ENCODE measurements at places on chromosomes 5 and 9.

DNA sequence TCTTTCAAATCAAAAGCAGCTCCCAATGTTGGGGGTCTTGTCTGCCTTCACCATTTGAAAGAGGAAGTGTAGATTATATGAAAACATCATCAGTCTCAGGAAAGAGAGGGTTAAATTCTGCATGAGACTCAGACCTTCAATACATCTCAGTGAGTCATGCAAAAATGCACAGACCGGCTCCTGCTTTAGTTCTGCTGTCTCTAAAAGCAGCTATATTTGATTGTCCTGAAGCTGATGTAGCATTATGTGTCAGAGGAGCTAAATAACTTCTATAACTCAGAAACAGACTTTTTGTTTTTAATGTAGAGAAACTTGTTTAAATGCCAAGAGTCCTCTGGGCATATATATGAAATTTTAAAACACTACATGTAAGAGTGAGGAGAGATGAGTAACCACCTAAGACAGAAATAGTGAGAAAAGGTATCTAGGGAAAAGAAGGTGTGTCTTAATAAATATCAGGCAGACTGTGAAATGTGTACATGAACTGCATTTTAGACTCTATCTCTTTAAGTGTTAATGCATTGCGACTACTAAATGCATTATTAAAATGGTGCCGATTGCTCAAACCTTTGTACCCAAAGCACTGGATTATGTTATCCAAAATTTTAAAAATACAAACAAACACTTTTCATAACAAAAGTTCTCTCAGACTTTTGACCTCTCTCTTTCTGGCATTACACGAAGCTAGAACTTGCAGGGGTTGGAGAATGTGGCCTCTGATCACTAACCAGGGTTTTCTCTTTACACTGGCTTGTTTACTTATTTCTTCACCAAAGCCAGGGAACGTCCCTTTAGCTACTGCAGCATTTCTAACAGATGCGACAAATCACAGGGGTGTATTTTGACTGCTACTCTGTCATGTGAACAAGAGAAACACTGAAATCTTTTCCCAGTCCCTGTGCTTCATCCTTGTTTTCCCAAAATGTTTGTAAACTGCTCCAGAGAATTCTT is 302.3 kb downstream of the ARL15 start:
- DNase-seq: no peak

GRCh38 chr5:72005671-72006070 is 101.6 kb upstream of the MAP1B start:
- peak; percentile 46 for DNase-seq

DNA sequence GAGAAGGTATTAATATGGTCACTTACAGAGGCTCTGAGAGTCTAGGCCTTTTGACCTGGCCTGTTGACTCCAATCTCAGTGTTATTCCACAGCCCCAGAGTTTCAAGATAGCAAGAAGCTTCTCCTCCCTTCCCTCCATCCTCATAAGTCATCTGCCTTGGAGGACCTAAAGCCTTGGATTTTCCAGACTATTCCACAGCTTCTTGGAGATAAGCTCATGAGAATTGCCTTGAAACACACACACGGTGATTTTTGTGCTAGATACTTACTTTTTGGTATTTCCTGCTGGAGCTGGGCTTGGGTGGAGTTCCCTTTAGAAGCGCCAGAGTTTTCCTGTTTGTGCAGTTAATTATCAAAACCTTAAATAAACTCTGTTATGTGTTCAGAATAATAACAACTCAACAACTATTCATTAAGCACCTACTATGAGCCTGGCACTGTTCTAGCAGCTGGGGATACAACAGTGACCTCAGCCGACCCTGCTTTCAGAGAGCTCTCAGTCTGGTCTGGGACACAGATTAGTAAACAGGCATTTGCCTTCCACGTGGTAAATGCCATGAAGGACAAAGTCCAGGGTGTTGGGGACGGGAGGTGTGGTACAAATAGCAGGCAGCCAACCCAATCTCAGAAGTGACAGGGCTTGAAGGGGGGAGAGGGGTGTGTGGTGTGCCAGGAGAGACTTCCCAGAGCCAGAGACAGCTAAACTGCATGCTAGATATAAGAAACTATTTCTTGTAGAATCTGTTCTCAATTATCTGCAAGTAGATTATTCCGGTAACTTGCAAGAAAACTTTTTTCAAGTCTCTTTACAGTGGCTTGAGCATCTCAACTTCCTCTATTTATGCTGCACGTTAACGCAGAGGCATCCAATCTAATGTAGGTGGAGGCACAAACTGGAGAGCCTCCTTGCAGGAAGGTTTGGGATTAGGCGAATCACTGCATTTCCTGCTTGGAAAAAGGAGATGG is 55.9 kb upstream of the KLF9 start:
- DNase-seq: no peak

- no peak for DNase-seq
These were observed 53.0 kb upstream of the PHYKPL start for GRCh38 chr5:178285399-178286225.

GRCh38 chr9:95177617-95178016 is 139.9 kb downstream of the FANCC start:
- DNase-seq: no peak

DNA sequence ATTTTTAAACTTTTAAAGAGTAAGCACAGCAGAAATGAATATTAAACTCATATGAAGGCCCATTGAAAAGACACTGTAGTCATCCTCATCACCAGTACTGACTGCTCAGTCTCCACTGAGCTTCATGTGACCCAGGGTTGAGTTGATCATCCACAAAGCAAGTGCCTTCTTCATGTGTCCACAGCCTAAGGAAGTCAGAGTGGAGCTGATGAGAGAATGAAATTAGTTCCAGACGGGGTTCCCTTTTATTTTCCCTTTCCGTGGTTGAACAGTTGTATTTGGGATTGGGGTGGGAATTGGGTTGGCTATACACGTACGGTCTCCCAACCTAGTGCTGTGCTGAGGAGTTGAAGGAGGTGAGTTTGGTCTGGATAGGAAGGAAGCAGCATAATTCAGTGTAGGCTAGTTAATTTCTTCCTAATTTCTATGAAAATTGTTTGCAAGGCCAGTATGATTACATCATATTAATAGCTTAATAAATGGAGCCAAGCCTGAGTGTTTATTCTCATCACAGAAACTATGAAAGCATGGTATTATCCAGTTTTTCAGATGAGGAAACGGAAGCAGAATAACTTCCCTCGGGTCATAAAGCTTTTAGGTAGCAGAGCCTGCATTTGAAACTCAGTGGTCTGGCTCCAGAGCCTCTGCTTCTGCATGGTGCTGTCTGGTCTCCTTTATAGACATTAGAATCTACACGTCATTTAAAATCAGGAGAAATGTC is 103.9 kb upstream of the DMRT1 start:
- DNase-seq: no peak

GRCh38 chr5:56110646-56111403 is 116.1 kb upstream of the IL6ST start:
- no peak for DNase-seq

GRCh38 chr9:94139672-94140417 is 55.6 kb downstream of the PTPDC1 start:
- DNase-seq: peak; percentile 82

DNA sequence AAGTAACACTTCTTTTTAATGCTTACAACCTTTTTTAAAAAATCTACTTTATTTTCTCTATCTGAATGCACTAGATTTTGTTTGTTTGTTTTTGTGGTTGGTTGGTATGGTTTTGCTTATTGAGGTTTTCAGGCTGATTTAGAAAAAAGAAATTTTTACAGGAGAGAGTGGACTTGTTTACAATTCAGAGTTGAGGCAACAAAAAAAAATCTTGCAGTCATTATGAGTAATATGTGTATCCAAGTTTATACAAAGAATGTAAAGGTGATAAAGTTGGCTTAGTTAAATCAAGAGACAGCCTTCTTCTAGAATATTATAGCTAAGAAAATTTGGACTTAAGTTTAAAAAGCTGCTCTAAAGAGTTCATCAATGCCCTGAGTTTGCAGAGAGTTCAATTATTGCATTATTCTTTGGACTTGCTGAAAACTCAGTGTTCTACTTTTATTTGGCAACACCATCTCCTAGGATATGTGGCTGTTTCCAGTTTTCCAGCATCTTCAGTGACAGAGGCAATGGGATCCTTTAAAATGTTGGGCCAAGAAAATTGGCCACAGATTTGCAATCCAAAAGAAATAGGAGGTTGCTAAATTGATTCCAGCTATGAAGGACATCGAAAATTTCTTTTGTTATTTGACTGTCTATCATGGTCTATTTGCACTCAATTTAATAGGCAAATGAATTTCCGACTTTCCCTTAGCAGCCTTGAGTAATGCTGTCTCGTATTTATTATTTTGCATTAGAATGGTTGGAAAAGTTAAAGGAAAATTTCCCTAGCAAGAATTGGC is 10.7 kb downstream of the STK32A start:
- no peak for DNase-seq

- no peak for DNase-seq
These were observed 31.9 kb upstream of the GABRP start for GRCh38 chr5:170751631-170752030.

DNA sequence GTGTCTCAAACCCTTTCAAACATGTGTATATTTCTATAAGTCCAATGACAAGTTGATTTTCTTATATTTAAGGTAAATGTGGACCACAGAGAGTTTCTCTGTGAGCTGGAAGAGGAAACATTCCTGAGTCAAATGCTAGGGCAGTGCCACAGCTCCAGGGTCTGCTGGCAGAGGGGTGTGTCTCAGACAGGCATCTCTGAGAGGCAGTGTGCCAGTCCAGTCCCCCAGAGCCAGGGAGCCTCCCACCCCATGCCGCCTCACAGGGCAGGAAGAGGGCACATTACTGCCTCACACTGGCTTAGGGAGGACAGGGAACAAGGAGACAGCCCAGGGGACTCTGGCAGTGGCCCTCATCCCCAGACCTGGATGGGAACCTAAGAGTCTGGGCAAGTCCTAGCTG is 120.2 kb downstream of the TENT4A start:
- no peak for DNase-seq

DNA sequence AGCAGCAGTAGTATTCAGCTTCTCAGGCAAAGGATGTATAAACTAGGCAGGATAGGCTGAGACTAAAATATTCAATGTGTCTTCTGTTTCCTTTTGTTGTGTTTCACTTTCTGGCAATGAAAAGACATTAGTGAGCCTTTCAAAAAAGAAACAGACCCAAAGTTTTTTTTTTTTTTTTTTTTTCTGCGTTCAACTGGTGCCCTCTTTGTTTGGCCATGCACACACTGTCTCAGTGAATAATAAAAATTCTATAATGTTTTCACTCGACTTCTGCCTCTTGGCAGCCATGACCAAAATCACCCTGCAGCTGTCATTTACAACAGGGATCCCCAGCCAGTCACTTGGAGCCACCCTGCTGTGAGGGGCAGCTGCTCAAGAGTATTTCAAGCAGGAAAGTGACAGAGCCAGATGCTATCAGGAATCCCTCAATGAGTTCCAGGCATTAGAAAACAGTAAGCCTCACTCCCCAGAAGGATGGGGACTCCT is 44.0 kb upstream of the MAN2A1 start:
- peak; percentile 38 for DNase-seq

DNA sequence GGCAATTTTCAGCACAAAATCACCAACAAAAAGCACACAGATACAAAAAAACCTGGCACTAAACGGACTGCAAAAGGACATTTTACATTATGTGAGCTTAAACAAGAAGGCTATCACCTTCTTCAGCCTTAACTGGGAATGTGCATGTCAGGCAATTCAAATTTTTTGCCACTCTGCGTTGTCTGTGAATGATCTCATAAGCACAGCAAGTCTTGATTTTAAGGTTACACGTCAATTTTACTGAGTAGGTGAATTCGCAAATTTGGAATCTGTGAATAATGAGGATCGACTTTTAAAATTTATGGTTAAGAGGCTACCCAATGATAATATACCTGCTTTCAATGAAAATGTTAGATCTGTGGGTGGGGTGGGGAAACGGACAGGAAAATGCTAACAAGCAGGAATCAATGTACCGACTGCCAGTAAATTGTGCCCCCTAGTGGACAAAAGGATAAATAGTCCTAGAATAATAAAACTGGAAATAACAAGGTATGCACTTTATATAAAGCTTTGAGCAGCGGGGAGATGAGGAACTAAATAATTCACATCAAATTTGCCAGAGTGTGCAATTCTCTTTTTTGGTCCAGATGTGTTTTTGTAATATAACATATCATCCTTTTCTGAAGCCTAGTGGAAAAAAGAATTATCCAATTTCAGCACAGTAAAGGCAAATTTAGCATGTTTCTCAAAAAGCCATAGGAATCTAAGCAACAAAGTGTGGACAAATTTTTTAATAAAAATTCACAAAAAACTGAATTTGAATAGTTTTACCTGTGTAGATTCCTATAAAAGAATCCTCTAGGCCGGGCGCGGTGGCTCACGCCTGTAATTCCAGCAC is 20.5 kb downstream of the EQTN start:
- peak; percentile 57 for DNase-seq

DNA sequence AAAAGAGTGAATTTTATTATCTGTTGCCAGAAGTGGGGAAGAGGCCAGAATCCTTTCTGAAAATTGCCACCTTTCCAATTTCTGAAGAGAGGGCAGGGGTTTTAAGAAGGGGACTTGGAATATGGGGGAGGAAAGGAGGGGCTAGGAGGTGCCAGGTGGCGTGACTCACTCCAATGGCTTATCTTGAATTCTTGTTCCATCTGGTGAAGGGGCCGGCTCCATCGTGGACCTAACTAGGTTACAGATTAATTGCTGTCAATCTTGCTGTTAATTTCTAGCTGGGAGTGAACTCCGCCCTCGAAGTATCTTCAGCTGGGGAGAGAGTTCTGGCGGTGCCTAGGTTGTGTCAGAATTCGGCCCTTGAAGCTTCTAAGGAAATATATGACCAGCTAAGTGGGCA is 138.7 kb downstream of the YTHDC2 start:
- DNase-seq: no peak

- no peak for DNase-seq
These were observed 70.0 kb downstream of the RXRA start for GRCh38 chr9:134396258-134396742.

DNA sequence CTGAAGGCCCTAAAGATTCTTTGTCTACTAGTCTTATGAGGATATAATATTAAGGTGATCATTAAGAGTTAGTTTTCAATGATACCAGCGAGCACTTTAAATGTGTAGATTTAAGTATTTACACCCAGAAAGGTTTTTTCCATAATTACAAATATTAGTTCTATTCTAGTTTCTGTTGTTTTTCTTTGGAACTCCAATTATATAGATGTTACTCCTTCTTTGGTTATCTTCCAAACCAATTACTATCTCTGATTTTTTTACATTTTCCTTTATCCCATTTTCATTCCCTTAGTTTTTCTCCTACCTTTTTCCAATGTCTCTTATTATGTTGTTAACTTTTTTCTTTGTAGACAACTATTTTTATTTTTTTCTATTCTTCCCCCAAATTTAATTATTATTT is 355.1 kb downstream of the KCNN2 start:
- DNase-seq: no peak
